Nephron progenitor cell (in vitro differentiated cells): ENCODE measurements at places on chromosomes 11 and 22.

DNA sequence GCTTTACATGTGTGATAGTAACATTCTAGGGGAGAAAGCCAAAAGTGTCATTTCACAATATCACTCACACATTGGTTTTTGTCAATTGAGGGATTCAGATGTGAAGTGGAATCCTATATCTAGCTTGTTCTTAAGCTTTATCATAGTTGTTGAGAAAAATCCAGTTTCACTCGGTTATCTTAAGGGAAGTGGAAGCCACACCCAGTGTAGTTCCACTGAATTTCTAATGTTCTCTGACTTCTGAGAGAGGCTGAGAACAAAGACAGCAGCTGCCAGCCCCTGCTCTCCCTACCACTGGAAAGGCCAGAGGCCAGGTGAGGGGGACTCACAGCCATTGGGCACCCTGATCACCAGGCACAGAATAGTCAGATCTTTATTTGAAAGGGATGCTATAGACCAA is 53.7 kb downstream of the THAP12 start:
- no peak for DNase-seq

- no peak for DNase-seq
These were observed 53.9 kb downstream of the SMIM38 start for GRCh38 chr11:69209421-69210309.

GRCh38 chr11:101448881-101449442 is 134.8 kb downstream of the TRPC6 start:
- DNase-seq, result no peak

DNA sequence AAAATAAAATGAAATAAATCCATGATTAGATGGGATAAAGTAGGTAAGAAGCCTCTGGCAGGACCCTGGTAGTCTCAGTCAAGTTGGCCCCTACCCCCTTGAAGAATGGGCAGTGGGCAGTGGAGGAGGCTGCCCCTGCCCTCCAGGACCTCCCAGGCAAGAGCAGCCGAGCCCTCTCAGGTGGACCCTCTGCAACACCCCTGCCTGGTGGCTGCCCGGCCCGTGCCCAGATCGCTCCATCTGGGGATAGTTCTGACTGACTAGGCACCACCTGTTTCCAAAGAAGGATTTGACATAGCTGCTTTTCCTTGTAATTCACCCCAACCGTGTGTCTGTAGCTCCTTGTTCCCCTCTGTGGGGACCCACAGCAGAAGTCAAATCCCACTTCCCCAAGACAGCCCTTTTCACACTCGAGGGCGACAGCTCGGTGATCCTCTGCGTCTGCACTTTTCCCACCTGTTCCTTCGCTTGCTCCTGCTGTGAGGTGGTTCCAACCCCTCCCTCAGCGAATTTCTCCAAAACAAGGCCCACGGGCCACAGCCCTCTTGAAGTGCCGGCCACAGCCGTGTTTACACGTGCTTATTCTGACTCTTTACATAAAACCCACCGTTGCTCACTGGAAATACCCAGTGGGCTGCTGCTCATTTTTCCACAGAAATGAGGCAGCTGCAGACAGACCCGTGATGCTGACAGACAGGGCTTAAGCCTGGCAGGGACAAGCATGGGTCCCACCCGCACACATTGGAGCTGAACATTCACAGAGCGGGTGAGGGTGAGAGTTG is 5.5 kb upstream of the TMPRSS13 start:
- no peak for DNase-seq

DNA sequence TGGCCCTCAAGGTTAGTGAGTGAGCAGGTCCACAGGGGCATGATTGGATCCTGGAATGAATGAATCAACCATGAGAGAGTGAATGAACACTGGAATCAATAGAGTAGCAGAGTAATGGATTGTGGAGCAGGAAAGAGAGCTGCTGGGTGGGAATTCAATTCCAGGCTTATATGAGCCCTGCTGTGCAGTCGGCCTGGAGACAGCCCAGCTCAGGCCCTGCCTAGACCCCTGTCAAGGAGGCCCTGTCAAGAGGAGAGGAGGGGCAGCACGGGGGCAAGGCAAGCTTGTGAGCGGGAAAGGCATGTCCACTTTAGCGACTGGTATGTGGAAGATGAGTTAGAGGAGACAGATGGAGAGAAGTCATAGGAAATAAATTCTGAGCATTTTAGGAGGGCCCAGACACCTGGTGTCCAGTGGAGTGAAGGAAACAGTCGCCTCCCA is 1.3 kb upstream of the FOLR1 start:
- DNase-seq, result no peak

GRCh38 chr11:46865340-46865739 is 19.3 kb upstream of the CKAP5 start:
- no peak for DNase-seq

DNA sequence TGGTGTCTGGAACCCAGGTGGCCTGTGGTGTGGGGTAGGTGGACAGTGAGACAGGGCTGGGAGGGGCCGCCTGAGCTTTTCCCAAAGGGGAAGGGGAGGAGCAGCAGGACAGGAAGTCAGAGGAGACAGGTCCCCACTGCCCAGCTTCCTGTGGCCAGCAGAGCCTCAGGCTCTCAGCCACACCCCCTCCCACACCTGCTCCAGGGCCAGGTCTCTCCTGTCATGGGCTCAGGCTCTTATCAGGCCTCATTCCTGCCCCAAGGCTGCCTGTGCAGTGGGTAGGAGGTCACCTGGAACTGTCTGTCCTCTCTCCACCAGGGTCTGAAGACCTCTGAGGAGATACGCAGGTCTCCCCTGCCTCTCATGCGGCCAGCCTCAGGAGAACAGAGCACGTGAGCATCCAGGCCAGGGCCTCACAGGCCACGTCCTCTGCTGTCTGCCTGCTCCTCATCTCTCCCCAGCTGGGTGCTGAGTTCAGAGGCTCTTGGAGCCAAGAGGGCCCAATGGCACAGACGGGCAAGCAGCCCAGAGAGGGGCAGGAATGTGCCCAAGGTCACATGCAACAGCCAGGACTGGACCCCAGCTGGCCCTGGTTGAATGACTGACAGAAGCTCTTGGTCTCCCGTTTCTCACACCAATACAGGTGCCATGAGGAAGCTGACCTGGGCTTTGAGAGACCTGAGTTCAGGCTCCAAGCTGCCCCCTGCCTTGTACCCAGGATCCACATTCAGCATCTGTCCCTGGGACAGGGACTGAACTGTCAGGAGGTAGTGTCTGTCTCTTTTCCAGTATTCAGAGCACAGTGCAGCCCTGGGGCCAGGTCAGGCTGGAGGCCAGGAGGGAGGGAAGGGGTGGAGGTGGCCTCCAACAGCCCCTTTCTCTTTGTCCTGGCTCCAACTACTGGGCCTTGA is 16.7 kb downstream of the STARD10 start:
- DNase-seq, result no peak

DNA sequence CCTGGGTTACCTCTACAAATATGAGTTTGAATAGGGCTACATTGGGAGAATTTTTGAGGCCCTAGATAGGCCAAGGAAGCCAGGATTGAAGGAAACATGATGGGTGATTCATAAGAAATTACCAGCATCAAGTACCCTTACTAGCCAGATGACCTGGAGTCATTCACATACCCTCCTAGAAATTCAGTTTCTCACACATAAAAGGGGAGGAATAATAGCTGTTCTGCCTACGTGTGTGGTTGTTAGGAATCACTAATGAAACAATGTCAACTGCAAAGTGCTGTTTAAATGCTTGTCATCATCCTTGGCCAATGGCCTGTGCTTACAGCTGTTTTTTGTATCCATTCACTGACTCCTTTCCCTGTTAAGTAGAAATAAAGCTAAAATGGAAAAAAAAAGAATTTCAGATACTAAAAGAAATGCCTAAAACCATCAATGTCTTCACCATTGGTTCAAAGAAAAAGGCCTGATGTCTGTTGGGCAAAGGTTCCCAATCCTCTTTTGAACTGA is 114.4 kb downstream of the NCAM1 start:
- DNase-seq, result no peak

DNA sequence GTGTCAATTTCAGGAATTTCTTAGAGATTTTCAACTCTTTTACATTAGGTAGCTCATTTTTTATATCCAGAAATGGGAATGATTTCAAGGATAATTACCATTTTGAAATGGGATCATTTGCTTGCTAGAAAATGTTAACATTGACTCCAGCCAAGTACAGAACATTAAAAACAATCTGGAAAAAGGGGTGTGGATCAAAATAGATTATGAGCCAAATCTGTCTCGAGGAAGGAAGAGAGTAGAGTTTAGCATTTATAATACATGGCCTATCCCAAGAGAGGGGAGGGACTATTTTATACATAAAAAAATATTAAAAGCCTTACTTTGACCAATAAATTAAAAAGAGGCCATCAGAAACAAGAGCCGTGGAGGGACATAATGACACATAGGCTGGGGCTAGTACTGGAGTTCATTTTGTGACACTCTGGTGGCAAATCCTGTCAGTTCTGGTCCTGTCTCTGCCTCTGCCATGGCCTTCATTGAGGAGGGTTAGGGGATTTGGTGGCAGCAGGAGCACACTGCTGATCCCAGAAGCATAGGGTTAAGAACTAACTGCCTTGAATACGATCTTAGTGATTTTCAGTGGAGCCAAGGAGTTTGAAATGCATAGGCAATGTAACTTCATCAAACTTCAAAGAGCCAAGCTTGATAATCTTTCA is 20.4 kb downstream of the PPP6R3 start:
- no peak for DNase-seq
